ENCODE measurements at places on chromosomes 6 and 20.
A peak's percentile ranks its signal among the peaks of the same experiment; 100 is the strongest.

GRCh38 chr20:56808117-56808725 lies 179.1 kb downstream of the TFAP2C start:
- no peak for DNase-seq

GRCh38 chr6:52505726-52506409 lies 71.0 kb downstream of the TRAM2 start:
- DNase-seq: no peak

DNA sequence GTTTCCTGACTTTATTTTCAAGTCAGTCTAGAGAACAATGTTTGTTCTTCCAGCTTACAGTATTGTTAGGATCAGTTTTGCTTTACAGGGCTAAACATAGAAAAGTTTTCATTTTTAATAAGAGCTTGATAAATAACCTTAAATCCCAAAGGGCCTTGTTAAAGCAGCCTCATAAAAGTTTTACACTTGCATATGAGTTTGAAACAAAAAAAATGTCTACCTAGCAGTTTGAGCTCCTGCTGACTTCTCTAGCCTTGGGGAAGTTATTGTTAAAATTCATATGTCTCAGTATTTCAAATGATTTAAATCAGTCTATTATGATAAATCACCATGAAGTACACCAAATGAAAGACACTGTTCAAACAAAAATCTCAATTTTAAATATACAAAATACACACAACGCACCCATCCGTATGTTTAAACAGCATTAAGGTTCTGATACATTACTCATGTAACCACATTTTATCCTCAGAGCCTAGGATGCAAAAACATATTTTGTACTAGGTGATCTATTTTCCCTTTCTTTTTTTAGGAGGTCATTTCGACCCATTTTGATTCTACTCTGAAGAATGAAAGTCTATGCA lies 87.2 kb downstream of the UBE3D start:
- DNase-seq: no peak

DNA sequence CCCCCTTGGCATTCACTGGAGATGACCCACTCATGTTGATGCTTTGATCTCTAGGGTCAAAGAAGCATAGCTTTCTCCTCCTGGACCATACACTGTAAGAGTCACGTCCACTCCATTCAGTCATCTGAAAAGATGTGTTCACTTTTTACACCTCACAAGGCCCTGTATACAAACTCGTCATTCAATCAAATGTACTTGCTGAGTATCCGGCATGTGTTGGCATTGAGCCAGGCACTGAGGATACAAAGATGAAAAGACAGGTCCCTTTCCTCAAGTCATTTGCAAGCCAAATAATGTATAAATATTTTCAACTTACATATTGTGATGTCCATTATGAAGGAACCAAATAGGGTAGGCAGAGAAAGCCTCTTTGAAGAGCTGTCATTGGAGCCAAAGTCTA lies 32.6 kb upstream of the CSNK2A1 start:
- no peak for DNase-seq

GRCh38 chr6:155171747-155172449 lies 91.9 kb upstream of the CLDN20 start:
- DNase-seq: peak; percentile 69

- DNase-seq: no peak
These were observed 20.6 kb upstream of the EZR start for GRCh38 chr6:158839796-158840195.
